Activated CD4-positive, alpha-beta T cell treated with anti-CD3 and anti-CD28 coated beads for 24 hours (primary cell): ENCODE measurements at places on chromosomes 7 and 10.

DNA sequence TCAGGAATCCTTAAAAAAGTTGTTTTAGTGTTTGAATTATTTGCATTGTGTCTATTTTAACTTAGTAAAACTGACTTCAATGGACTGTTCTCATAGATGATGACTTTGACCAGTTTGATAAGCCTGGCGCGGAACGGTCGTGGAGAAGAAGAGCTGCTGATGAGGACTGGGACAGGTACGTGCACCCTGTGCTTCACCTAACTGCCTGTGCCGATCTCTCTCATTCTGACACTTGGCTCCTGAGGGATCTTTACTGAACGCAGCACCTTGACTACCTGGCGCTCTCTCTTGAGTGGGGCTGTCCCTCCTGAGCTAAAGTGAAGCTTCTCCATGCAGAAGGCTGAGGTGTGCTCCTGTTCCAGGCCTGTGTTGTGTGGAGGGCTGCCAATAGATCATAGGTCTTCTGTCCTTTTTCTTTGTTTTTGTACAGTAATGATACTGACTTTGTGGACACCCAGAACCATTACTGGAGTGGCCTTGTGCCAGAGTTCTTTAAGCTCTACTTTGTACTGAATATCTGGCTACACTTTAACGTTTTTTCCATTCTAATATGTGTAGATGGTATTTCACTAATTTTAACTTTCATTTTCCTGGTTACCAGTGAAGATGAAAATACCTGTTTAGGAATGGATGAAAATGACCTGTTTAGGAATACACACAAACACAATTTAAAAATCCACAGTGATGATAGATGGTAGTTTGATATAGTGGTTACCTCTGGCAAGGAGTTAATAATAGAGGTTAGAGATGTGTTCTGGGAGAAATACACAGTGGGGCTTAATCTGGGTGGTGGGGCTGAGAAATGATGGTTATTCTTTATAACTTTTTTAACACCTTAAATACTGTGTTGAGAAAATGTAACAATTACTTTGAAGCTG is 20.9 kb downstream of the RBM33 start:
- DNase-seq: no peak

- DNase-seq: no peak
Measured at GRCh38 chr10:28304032-28304571, 1.2 kb upstream of the MPP7 start.

DNA sequence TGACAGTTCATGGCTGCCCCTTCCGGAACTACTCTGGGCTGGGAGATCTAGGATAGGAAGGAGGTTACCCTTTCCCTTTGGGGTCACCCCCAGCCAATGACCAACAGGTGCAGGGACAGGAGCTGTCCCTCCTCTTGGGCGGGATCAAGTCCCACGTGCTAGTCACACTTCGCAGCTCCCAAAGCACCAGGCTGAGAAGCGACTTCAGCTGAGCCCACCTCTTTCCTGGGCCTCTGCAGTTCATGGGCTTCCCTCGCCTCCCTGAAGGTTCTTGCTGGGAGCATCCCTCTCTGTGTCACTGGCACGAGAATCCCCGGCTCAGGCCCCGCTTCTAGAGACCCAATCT is 115.5 kb downstream of the FAM53B start:
- no peak for DNase-seq

- DNase-seq: no peak
Measured at GRCh38 chr10:3140280-3140679, 32.3 kb downstream of the PITRM1 start.

- DNase-seq: no peak
Measured at GRCh38 chr10:60167050-60167449, 222.6 kb downstream of the ANK3 start.
